ENCODE measurements at places on chromosomes 11 and 22.
A peak's percentile ranks its signal among the peaks of the same experiment; 100 is the strongest.

DNA sequence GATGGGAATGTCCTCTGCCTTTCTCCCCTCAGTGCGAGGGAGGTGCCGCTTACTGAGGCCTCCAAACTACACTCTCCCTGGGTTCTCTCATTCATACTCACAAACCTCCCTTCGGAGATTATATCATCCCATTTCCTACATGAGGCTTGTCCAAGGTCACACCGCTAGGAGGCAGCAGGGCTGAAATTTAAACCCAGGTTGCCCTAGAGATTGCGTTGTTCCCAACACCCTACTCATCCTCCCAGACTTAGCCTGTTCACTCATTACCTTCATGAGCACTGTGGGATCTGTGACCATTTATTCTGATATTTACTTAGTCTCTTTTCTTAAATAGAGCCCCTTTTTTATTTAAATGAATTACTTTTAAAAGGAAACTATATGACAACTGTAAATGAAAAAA, 31.1 kb downstream of the SDHAF2 start:
- no peak for DNase-seq

DNA sequence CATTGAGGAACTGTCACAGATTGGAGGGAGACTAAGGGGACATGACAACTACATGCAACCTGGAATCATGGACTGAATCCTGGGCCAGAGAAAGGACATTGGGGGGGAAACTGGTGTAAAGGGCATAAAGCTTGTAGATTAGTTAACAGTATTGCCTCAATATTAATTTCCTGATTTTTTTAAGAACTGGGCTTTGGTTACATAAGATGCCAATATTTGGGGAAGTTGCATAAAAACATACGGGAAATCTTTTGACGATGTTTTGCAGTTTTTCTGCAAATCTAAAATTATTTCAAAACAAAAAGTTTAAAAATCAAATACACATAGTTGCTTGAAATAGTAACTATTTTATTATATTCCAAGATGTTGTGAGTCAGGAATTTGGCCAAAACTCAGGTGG, 2.9 kb upstream of the FOLR3 start:
- no peak for DNase-seq

DNA sequence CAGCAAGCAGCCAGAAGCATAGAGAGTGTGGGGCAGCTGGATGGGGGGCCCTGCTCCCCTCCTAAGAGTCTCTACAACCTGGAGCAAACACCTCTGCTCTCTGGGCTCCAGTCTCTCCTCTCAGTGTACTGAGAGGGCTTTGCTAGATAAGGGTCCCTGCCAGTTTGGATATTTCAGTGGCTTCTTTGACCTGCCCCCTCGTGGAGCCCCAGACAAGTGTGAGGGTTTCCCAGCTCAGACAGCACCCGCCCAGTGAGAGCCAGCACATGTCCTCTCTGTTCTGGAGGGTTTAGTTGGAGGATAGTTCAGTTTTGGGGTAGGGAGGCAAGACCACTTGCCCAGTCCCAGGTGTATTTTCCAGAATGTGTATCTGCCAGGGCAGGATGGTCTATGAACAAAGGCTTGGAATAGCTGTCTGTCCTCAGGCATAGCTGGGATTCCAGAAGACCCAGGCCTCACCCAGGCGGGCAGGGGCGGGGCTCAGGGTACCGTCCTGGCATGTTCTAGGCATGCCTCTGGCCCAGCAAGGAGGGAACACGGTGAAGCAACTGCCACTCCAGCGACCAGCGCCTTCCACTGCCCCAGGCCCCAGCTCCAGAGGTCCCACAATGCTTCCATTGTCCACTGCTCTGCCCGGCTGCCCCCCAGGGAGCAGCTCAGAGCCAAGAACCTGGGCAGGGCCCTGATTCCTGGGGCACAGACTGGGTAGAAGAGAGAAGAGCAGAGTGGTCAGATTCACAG, 7.5 kb upstream of the MICALL1 start:
- DNase-seq: peak; percentile 39

GRCh38 chr11:44874284-44874683, 76.4 kb downstream of the TP53I11 start:
- no peak for DNase-seq

DNA sequence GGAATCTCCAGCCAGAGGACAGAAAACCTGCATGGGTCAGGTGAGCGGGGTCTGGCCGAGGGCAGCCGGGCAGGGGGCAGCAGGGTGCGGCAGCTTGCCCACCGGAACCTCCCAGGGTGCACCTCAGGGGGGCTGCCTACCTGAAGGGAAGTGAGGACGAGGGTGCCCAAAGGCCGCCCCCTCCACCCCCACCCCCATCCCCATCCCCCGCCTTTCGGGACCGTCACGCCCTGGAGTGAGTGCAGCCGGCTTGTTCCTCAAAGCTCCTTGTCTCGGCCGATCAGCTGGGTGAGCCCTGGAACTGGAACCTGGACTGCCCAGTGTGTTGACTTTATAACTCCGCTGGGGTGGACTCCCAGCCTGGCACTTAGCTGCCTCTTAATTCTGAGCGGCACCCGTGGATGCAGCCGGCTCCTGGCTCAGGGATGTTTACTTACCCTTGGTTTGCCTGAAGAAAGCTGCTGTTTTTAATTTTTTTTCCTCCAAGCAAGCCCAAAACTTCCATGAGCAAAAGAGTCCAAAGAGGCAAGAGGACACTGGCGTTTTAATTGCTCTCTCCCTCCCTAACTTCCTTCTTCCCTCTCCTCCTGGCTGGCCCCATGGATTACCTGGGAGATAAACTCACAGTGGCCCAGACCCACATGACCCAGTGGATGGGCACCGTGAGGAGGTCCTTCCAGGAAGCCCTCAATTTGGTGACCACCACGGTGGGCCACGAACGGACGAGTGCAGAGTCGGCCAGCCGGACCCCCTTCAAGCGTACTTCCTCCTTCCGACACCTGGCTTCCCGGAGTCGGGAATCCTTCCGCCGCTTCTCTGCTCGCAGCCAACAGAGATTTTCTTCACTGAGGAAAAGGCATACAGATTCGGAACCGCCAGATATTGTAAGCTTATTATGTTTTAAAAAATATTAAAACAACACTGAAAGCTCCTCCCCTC, 87.8 kb upstream of the CRYBB3 start:
- no peak for DNase-seq

GRCh38 chr11:69697469-69697843, 6.4 kb downstream of the FGF19 start:
- no peak for DNase-seq

DNA sequence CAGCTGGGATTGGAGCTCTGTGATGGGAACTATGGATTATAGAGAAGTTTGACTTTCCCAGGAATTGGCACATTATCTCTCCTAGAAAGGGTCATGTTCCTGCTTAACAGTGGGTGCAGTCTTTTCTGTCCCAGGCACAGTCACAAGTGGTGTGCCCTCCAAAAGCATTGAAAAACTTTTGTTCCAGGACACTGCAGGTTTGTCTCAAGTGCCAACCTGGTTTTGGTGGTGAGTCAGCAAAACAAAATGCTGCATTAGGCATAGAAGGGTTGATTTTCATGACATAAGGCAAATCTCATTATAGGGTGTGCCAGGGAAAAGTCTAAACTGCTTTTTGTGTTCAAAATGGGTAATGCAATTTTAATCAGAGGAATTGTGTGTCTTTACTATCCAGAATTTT, 4.9 kb downstream of the HTATIP2 start:
- DNase-seq: peak; percentile 26

Measured in cardiac fibroblast (primary cell).